ENCODE measurements at places on chromosomes 1 and 21. TPM values are rescaled to one million over a fixed set of nuclear protein-coding genes. Genes with fewer than 3 reads are reported as not detected.

The RAB7B gene
- total RNA-seq = 1.6 TPM

The TSPEAR gene
- not detected for total RNA-seq

The ESPN gene
- total RNA-seq = 0.50 TPM

The SLAMF1 gene
- total RNA-seq = not detected

The OR2T29 gene
- not detected for total RNA-seq

The UTS2 gene
- not detected for total RNA-seq

The ZNF644 gene
- total RNA-seq = 16.4 TPM

The LCE2A gene
- not detected for total RNA-seq

The CD5L gene
- total RNA-seq = not detected

The RIT1 gene
- total RNA-seq = 22.4 TPM

The PSMA5 gene
- total RNA-seq = 112 TPM

The GPR37L1 gene
- total RNA-seq = 0.21 TPM

The HAO2 gene
- not detected for total RNA-seq

The KCNT2 gene
- total RNA-seq = 0.07 TPM

The C1orf185 gene
- total RNA-seq = not detected

The TDRD5 gene
- 0.08 TPM for total RNA-seq

The SPRR2B gene
- not detected for total RNA-seq

The AMY1B gene
- total RNA-seq = not detected

The OR2L2 gene
- not detected for total RNA-seq

All from A549 treated with GW870086 at 1 μM for 4 hours (cell line).